ENCODE measurements at places on chromosomes 12 and 14.

- DNase-seq = no peak
These were observed 7.6 kb upstream of the EXD2 start for GRCh38 chr14:69183735-69184134.

DNA sequence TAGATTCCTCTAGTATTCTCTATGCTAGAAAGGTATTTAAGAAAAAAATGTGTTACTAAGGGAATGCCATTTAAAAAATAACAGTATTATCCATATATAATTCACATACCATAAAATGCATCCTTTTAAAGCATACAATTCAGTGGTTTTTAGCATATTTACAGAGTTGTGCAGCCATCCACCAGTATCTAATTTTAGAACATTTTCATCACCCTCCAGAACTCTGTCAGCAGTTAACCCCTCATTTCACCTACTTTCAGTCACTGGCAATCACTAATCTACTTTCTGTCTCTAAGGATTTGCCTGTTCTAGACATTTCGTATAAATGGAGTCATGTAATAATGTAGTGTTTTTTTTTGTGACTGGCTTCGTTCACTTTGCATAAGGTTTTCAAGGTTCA, 33.4 kb downstream of the TBC1D15 start:
- no peak for DNase-seq

DNA sequence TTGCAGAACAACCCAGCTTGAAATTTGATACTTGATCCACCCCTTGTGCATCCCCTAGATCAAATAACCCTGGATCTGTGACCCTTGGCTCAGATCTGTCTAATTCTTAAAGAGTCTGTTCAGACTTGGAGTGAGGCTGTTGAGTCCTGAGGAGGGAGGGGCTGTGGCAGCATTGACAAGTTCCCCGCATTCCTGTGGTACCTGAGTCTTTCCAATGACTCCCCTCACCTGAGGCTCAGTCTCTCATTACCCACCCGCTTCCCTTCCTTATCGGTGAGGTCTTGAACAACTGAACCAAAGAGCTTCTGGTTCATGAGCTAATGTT, 16.1 kb upstream of the HDAC7 start:
- no peak for DNase-seq

DNA sequence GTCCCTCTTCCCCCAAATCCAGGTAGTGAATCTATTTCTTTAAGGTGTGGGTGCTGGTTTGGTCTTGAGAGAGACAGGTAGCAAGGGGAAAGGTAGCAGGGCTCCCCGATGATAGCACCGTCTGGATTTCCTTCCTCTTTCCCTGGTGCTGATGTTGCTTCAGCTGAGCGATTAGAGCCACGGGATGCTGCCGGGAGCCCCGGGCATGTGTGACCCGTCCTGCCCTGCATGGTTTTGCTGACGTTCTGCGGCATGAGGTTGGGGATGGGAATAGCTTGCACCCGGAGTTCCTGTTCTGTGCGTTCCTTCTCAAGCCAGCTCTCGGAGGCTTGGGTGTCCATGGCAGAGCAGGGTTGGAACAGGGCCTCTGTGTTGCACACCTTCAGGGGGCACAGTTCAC, 107.3 kb downstream of the TSPAN9 start:
- no peak for DNase-seq

DNA sequence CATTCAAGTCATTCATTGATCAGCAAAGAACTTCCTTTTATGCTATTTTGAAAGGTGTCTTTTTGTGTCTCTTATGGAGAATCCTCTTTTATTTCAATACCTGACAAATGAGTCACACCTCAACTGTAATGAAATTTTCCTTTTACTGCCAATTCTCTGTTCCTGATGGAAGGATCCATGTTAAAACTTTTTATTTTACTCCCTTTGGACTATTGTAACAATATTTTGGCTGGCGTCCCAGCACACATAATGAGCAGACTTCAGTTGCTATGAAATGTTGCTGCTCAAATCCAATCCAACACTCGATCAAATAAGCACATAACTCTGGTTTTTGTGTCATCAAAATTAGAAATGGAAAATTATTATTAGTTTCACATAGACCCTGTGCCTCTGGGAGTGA, 21.9 kb upstream of the SLC15A5 start:
- no peak for DNase-seq

GRCh38 chr12:81465876-81466275, 293.3 kb downstream of the PPFIA2 start:
- no peak for DNase-seq

GRCh38 chr14:95432144-95433093, 84.0 kb downstream of the SYNE3 start:
- DNase-seq = no peak

- no peak for DNase-seq
These were observed 90.3 kb downstream of the ETNK1 start for GRCh38 chr12:22715254-22715653.
